Stimulated activated CD8-positive, alpha-beta memory T cell treated with anti-CD3 and anti-CD28 coated beads, Interleukin-4, amount 100 ng/mL, for 24 hours (primary cell): ENCODE measurements at places on chromosomes 2 and 18.

GRCh38 chr2:226802573-226802972, 3.0 kb upstream of the IRS1 start:
- no peak for DNase-seq

GRCh38 chr2:237456200-237456843, 30.7 kb upstream of the MLPH start:
- no peak for DNase-seq

DNA sequence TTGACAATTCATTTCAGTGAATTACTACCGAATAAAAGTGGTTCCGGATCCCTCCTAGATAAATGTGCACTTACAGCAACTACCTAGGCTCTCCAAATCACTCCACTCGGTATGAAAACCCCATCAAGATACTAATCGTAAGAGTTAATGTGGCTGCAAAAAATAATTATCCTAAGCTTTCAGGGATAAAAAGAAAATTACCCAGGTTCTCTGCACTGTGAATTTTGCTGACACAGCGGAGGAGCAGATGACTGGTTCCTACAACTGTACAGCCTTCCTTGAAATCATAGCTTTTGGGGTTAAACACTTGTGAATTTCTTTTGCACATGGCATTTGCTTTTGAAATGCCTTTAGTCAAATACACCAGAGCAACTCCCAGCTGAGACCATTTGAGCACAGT, 104.7 kb downstream of the CD226 start:
- DNase-seq = no peak

GRCh38 chr2:2974982-2975381, 402.6 kb downstream of the EIPR1 start:
- DNase-seq = no peak

GRCh38 chr2:47022186-47022765, 106.7 kb upstream of the MCFD2 start:
- DNase-seq = no peak
